Stimulated activated CD4-positive, alpha-beta T cell treated with anti-CD3 and anti-CD28 coated beads, Interleukin-4, amount 100 ng/mL, for 48 hours (primary cell): ENCODE measurements at places on chromosomes 4 and X.

- DNase-seq: no peak
These were observed 64.3 kb downstream of the ZFYVE28 start for GRCh38 chr4:2354118-2354517.

DNA sequence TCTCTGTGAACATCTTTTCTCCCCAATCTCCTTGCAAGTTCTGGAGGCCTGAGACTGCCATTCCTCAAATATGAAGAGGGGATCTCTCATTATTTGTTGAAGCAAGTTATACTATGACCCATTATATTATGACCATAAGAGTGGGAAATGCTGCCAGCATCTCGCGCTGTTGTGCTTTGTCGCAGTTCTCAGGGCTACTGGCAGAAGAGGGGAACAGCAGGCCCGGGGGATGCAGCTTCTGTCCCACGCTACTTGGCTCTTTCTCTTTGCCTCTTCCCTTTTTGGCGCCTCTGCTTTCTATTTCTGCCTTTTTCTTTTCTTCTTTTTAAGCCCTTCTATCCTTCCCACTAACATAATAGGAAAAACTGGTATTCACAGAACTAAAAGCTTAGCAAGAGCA is 64.2 kb downstream of the GEMIN8 start:
- DNase-seq: no peak

DNA sequence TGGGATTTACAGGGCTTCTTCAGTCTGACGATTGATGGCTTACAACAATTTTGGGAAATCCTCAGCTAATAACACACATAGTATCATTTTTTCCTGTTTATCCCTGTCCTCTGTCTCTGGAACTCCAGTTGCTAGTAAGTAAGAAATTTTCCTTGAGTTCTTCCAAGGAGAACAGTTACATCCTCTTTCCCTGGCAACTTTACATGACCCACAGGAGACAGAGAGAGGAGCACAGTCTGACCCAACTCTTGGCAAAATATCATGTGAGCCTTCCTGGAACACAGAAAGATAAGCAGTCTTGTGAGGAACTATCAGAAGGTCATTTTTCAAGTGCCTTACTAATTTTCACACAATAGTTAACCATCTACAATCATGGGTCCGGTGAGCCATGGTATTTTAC is 578.7 kb upstream of the PABPC4L start:
- no peak for DNase-seq

- no peak for DNase-seq
These were observed 42.7 kb upstream of the FGFBP2 start for GRCh38 chr4:16005676-16006075.

DNA sequence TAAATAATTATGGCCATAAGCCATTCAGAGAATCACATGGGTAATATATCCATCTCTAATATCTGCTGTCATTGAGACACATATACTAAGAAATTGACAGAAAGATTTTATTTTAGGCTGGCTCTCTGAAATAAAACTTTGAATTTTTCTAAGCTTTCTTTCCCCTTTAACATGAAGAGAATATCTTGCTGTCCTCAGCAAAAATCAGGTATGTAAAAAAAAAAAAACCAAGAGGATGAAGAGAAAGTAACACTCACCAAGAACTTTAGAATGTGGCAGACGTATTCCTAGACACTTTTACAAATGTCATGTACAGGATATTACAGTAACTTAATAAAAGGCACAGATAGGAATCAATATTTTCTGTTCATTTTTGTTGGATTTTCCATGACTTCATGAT is 65.8 kb downstream of the EPHA5 start:
- no peak for DNase-seq

DNA sequence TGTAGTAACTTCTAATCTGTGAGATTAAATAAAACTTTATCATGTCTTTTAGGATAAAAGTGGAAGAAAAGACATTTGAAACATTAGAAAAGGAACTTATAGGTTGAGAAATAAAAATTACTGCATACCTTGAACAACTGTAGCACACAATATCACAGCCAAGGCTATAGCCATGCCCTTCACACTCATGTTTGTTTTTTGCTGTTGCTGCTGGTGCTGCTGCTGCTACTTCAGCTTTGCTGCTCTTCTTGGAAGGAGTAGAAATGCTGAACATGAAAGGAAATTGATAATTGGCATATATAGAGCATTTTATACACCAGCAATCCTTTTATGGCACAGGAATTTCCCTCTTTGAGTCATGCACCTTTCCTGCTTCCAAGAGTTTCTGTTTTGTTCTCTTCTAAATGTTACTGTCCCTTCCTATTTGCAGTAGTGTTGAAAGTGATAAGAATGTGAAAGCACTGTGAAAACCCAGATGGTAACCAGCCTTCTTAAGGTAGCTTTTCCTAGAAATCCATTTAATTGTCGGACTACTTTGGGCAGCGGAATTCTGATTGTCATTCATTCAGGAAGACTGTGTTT is at the start of gene CXCL11:
TSS of gene CXCL11 (minus strand) at position 272 of the 582 bp plus-strand sequence. CDS start at position 189, 83 bp downstream.
- no peak for DNase-seq

DNA sequence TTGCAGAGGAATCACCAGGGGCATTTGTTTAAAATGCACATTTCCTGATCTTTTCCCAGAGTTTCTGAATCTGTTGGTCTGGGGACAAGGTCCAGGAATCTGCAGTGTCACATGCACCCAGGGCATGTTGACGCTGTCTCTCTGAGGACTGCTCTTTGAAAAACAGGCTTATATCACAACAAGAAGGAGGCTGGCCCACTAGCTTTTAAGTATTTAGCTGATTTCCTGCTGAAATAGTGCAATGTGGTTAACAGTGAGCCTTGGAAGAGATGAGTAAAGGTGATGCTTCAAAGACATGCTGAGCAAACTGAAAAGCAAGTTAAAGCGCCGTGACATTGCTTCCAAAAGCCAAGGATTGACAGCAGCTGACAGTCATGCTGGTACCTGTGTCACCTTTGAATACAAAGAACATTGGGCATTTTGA is 18.6 kb upstream of the SEPSECS start:
- DNase-seq: no peak

DNA sequence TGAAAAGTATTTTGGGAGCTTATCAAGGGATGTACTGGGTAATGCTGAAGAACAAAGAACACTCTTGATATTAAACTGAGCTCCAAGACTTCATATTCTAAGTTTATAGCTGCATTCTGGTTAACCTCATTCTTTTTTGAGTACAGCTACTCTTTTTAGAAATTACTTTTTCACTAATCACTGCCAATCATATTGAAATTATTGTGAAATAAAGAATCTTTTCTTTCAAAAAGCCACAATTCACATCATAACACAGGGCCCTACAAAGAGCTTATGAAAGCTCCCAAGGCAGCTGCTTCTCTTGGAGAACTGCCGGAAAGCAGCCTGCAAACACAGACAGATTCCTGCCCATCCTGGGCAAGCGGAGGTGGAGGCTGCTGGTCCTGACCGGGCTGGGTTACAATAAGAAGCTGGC is 121.4 kb downstream of the RNF150 start:
- no peak for DNase-seq

DNA sequence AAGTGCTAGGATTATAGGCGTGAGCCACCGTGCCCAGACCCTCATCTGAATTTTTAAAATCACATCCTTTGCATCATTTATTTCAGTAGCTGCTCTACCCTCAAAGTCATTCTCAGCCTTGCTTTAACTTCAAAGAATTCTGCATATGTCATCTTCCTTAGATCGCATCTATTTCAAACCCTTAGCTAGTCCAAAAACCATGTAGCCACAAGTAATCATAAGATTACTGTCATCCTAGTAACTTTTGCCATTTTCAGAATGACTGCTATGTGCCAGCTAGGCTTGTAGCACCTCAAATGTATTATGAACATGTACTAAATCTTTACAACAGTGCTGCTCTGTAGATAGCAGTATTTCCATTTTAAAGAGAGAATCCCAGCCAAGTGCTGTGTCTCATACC is 45.5 kb upstream of the KLF3 start:
- no peak for DNase-seq

DNA sequence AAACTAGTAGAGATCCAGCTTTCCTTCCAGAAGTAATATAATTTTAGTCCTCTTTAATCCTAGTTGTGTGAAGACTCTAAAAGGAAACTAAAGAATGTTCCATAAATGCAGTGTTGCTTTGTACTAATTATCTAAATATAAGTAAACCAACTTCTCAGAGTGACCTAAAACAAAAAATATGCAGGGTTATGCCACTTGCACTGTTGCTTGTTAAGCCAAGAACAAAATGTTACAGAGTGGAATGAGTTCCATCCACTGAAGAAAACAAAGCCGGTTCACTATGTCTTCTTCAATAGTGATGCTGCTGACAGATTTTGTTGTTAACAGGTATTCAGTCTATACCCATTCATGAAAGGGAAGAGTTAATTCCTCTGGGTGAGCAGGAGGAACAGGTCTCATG is 252.0 kb upstream of the DIAPH2 start:
- DNase-seq: no peak

GRCh38 chrX:154401918-154402621 is 3.9 kb downstream of the RPL10 start:
- no peak for DNase-seq

GRCh38 chr4:55127521-55127920 is 2.1 kb upstream of the KDR start:
- no peak for DNase-seq

DNA sequence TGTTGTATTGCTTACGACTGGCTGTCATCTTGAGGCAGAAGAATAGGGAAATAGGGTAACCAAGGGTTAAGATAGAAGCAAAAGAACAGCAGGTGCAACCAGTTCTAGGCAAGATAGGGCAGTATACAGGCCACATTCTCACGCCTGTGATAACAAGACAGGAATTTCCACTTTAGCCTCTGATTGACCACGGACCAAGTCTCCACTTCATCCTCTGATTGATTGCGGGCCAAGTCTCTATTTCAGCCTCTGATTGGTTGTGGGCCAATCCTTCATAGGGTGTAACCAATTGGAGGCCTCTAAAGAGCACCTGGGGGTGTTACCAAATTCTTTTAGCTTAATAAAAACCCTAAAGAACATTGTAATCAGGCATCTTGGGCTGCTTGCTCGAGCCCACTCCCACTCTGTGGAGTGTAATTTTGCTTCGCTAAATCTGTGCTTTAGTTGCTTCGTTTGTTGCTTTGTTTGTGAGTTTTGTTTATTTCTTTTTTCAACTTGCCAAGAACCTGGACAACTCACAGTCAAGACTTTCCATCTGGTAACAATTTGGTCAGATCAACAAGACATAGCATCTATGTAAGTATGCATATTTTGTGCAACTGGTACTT is 8.7 kb upstream of the TBC1D9 start:
- DNase-seq: no peak

DNA sequence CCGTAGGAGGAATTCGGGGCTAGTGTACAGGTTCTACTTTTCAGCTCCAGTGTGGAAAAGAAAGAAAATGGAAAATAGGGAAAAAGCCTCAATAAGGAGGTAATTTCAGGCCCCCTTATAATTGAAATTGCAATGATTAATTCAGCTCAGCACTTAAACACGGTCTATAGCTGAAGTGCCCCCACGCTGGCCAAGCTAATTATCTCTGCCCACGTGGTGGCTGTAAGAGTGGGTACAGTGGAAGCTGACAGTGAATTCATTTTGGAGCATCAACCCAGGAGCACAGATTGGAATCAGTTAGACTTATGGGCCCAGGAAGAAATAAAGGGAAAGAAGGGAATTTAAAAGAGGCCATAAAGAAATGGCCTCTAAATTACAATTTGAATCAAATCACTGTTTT is 631.1 kb upstream of the CPEB2 start:
- DNase-seq: no peak

GRCh38 chr4:52164116-52164515 is 113.0 kb downstream of the SPATA18 start:
- no peak for DNase-seq

DNA sequence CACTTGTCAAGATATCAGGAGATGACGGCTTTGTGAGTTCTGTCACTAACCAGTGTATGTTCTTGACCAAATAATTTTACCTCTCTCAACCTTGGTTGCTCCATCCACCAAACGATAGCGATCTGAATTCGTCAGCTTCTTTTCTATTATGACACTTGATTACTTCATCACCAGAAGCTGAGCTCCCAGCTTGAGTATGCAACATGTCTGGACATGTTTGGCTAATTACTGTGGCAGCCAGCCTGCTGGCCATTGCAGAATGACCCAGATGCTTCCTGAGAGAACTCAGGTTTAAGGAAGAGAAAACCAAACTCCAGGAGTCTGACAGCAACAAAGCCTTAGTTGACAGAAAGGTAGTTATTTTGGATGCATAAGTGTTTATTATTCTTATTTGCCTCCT is 46.4 kb upstream of the PARM1 start:
- no peak for DNase-seq

DNA sequence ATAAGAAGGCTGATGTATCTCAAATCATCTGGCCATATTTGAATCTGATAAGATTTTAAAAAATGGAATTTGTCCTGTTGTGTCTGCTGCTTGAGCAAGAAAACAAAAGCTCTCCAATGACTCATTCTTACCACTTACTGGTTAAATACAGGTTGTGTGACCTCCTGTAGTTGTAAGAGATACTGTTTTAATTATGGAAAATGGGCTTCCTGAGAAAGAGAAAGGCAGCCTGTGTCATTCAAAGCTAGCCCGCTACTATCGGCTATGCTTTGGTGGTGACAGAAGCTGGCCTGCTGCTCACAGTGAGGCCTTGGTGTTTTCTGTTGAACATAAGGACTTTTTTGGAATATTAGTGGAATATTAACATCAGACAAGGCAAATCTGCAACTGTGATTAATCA is 1722.1 kb upstream of the PCDH10 start:
- DNase-seq: no peak

DNA sequence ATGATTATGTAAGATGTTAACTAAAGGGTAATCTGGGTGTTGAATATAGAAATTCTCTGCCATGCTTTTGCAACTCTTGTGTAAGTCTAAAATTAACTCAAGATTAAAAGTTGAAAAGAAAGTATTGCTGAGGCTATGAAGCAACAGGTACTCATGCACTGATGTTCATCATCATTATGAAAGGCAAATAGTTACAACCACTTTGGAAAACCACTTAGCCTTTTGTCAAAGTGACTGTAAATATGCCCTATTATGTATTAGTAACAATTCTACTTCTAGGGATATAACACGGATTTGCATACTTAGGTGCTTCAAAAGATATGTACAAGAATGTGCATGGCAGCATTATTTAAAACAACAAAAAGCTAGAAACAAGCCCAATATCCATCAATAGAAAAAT is 227.8 kb upstream of the CXXC4 start:
- DNase-seq: no peak

DNA sequence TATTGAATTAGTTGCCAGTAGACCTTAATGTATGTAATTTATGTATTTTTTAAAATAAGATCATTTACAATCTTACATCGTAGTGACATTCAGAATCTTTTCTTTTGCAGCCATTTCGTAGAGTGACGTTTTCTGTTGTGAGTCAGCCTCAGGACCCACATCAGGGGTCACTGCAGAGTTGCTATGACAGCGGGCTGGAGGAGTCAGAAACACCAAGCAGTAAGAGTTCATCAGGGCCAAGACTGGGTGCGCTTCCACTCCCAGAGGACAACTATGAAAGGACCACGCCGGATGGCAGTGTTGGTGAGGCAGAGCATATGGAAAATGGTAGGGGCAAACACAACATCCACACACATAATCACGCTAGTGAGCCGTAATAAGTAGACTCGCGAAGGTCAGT is 199.9 kb downstream of the PCDH7 start:
- no peak for DNase-seq
